ENCODE measurements at places on chromosomes 7 and 10.

DNA sequence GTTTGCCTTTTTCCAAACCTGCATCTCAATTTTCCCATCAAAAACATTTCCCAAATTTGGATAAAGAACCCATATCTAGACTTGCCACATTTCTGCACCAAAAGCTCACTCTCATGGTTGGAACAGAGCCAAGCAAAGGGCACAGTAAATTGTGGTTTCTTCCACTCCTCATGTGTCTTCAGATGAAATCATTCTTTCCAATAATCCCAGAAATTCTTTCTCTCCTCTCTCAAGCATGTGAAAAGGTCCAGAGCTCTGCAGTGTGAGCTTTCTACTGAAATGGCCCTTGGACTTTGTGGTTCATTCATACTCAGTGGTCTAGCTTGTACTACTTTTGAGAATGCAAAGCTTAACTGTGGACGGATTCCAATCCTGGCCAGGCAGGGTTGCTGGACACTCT lies 19.8 kb downstream of the PRSS2 start:
- no peak for DNase-seq

GRCh38 chr7:156055206-156055822 lies 243.1 kb upstream of the SHH start:
- no peak for DNase-seq

GRCh38 chr7:25726781-25727311 lies 425.2 kb upstream of the NFE2L3 start:
- DNase-seq, result no peak

DNA sequence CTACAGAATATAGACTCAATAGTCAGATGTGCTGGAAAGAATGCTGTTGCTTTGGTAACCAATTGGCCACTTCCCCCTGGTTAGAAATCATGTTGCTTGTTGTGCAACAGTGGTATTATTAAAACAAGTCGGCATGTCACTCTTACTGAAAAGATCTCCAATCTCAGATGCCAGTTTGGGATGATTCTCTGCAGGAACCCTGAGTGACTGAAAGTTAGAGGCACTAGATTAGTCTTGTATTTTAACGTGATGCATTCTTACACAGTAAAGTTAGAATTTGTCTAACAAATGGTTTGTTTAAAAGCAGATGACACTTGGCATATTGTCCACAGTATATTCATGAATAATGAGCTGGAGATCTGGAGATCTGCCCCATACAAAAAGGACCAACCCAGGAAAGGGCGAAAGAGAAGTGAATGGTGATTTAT lies 287.6 kb downstream of the TWIST1 start:
- DNase-seq, result no peak

DNA sequence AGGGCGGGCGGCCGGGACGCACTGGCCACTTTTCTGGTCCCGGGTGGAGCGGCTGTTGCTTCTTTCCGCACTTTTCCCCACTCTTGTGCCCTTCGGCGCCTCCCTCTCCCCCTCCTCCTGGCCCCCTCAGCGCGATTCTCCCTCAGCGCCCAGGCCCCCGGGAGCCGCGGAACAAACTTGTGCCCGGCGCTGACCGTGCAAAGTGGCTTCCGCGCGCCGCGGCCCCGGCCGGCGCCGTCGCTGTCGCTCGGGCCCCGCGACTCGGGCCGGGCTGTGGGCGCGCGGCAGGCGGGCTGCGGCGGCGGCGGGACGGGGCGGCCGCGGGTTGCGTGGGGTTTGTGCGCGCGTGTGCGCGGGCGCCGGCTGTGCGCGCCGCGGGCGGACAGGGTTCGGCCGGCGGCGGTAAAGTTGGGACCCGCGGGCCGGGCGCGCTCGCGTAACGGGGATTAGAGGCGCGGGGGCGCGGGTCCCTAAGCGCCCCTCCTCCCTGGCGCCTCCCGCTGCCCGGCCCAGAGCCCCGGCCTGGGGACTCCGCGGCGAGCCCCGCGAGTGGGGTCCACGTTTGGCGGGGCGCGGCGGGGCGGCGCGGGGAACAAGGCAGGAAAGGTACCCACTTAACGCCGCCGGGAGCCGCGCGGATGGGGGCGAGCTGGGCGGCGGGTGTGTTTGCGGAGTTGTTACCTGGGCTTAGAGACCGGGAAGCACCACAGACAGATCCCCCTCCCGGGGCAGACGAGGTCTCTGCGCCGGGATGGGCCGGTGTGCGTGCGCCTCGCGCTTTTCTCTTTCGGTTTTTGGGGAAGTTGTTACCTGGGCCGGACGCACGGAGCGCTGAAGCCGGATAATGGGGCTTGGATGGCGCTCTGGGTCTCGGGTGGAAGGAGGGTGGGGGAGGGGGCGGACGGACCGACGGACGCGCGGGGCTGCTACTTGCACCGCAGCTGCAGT lies 860 bp downstream of the ZEB1 start:
- peak; percentile 27 for DNase-seq

DNA sequence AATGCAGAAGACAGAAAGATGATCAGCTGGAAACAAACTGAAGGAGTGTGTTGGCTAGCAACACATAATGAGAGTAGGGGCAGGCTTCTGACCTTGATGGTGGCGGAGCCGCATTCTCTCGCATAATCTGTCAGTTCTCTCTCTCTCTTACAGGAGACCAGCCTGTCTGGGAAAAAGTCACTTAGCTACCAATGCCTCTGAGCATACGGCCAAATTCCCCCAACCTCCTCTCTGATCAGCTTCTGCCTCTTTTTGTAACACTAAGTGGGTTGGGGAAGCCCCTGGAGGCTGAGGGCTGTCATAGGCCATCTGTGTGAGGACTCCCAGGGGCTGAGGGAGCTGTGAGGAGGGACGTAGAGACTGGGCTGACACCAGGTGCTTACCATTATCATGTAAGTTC lies 104.6 kb downstream of the HIPK2 start:
- DNase-seq, result no peak

DNA sequence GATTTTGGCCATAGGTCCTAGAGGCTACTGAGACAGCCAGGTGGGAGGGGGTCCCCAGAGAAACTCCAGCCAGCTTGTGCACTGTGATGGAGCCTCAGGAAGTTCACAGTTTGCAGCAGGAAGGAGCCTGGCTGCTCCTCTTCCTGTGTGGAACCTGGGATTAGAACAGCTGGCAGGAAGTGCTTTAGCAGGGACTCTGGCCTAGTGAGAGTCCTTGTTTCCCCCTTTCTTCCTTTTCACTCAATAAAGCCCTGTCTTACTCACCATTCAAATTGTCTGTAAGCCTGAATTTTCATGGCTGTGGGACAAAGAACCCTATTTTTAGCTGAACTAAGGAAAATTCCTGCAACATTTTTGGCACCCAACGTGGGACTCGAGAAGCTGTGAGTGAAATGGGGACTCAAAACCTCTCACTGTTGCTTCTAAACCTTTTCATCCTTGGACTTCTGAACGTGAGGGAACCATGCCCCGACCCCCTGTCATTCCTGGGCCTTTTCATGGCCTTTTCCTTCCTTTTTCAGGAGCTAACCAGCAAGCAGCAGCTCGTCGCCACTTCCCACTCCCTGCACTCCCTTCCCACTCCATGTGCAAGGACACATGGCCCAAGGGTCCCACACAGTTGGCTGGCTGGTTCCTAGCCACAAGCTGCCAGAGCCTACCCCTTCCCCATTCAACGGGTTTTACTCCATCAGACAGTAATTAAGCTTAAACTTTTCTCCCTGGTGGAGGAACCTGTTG lies 32.8 kb upstream of the SORCS3 start:
- DNase-seq, result no peak

DNA sequence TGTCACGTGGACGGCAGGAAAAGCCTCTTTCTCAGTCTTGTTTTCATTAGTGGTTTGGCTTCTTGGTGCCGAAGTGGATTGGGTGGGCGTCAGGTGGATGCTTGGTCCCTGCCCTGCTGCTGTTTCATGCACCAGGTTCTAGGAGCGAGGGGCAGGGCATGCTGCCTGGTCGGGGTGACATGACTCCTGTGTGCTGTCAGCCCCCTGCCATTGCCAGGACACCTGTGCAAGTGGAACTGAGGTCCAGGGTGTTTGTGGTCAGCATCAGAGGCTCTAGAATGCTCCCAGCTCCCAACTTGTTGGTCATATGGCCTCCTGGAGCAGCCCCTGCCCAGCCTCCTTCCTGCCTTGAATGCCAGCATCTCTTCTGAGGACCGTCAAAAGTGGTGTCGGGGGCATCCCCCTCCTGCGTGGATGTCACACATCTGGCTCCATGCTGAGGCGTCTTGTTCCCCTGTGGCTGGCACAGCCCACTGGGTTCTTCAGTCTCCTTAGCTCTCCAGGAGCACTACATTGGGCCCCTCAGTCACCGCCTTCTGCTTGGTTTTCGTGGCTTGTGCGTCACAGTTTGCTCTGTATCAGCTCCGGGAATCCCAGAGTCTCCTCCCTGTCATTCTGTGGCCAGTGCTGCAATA lies 24.8 kb downstream of the ADCY1 start:
- DNase-seq, result no peak

DNA sequence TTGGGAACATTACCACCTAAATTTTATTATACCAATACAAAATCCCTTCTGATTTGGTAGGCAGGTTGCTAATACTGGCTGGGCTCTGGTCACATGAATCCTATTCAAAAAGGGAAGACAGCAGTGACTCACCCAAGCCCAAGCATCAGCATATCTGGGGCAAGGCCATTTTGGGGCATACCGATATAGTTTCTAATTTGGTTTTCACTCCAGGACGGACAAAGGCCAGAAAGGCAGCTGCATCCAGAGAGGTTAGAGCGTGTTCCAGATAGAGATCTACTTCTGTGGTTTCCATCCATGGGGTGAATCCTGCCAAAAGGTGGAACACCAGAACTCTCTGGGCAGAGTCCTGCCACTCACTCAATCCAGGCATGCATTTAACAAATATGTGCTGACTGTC lies 335.8 kb downstream of the ELMO1 start:
- no peak for DNase-seq

DNA sequence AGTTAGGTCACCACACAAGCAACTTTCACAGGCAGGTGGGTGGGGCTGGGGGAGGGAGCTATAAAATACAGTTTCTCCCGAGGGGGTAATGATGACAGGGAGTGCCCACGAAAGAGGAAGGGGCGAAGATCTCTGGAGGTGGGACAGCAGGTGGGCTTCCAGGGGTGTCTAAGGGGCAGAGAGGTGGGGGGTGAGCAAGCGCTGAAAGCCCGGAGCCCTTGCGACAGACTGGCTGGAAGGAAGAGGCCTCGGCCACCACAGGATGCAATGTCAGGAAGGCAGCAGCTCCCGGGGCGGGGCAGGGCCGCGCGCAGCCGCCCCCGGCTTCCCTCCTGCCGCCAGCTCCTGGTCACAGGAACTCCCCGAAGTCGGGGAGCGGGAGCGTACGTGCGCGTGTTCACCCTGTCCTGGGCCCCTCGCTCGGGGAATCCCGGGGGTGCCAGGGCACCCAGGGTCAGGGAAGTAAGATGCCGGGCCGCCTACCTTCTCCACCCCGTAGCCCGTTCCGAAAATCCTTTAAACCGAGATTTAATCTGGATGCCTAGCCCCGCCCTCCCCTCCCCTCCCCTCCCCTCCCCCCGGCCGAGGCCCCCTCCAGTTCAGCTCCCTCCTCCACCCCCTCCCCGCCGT lies 105.2 kb upstream of the PPIF start:
- DNase-seq, result no peak

- no peak for DNase-seq
Observed at GRCh38 chr7:44540592-44541027, 520 bp downstream of the NPC1L1 start.

- no peak for DNase-seq
Observed at GRCh38 chr10:133388236-133388972, 5.6 kb upstream of the MTG1 start.

GRCh38 chr7:30925117-30925516 lies 13.5 kb downstream of the AQP1 start:
- DNase-seq, result no peak

- DNase-seq, result no peak
Observed at GRCh38 chr7:106593028-106593417, 67.9 kb downstream of the CCDC71L start.

DNA sequence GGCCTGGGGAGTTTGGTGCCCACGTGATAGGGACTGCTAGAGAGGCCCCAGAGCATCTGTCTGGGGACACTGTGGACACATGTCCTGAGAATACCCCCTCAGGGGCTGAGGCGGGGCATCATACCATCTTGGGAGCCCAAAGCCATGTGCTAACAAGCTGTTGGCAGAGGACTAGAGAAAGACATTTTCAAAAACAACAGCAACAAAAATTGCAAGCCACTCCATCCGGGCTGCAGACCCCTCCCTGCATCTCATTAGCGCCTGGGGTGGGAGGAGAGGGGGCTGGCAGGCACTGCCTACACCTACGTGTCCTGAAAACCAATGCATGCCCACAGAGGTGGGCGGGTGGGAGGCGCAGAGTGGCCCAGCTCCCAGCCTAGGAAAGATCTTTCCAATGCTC lies 507.4 kb upstream of the PODXL start:
- no peak for DNase-seq

- no peak for DNase-seq
Observed at GRCh38 chr7:16086743-16087142, 334.6 kb downstream of the CRPPA start.

DNA sequence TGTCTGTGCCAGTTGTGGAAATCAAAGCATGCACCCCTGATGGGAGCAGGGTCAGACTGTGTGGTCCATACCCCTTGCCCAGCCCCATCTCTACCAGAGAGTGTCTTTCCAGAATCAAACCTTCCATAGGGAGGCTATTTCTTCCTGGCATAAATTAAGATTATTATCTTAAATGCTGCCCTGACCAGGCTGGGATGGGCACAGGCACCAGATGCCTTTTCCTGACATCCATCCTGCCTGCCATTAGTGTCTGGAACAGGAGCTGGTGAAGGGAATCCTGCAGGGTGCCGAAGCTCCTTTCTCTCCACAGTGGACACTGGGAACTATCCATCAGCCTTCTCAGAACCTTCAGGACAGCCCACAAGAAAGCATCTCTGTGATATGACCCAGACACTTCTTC lies 296.3 kb downstream of the GRID1 start:
- no peak for DNase-seq

- no peak for DNase-seq
Observed at GRCh38 chr7:118757066-118757465, 532.6 kb downstream of the ANKRD7 start.
